ENCODE measurements at places on chromosomes 1 and 21.

DNA sequence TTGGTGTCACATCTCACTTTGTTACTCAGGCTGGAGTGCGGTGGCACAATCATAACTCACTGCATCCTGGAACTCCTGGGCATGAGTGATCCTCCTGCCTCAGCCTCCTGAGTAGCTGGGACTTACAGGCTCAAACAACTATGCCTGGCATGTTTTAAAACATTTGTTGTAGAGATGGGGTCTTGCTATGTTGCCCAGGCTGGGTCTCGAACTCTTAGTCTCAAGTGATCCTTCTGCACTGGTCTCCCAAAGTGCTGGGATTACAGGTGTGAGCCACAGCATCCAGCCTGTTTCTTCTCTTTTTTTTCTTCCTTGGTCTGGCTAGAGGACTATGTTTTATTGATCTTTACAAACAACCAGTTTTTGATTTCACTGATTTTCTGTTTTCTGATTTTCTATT lies 64.6 kb downstream of the LHX4 start:
- no peak for DNase-seq

DNA sequence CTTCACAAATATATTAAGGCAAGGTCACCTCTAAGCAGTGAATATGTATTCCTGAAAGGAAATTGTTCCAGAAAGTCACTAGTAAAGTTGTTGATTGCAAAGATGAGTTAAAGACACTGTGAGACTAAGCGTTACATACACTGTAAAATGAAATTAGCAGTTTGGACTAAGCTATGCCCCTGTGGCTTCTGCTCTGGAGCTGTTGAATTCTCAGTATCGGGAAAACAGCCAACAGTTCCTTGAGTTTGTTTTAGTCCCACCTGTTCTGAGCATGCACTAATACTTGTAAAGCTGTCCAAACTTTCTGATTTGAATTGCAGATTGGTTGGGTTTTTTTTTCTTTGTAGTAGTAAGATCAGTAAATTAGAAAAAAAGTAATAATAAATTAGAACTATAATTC lies 21.0 kb downstream of the ANGPTL1 start:
- DNase-seq = no peak

DNA sequence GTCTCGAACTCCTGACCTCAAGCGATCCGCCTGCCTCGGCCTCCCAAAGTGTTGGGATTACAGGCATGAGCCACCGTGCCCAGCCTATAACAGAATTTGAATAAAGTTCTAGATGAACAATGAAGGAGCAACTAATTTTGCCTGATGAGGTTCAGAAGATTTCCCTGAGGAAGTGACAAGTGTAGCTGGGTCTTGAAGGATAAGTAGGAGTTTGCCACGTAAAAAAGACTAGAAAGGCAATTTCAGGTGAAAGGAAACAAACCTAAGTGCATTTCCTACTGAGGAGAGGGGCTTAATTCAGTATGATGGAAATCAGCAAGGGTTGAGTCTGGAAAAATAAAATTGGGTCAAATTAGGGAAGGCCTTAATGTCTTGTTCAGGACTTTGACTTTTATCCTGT lies 18.6 kb upstream of the DMRTB1 start:
- no peak for DNase-seq

DNA sequence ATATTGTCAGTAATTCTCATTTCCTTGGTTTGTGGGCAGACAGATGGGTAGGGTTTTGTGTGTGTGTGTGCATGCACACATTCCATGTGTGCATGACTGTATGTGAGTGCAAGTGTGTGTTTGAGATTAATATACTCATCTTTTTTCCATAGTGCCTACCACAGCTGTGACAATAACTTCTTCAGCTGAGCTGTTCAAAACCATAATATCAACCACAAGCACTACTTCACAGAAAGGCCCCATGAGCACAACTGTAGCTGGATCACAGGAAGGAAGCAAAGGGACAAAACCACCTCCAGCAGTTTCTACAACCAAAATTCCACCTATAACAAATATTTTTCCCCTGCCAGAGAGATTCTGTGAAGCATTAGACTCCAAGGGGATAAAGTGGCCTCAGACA lies 149.3 kb downstream of the ADGRL2 start:
- DNase-seq = no peak

GRCh38 chr1:21783679-21784603 lies 992 bp upstream of the USP48 start:
- no peak for DNase-seq

- DNase-seq = no peak
These were observed 154.6 kb downstream of the PLPPR5 start for GRCh38 chr1:98849969-98850636.

GRCh38 chr1:193703121-193703520 lies 516.7 kb upstream of the B3GALT2 start:
- no peak for DNase-seq

- no peak for DNase-seq
These were observed 1144.6 kb upstream of the ADGRL2 start for GRCh38 chr1:80656014-80656636.

GRCh38 chr1:89943846-89944781 lies 50.8 kb upstream of the ZNF326 start:
- DNase-seq = no peak

- DNase-seq = no peak
These were observed 22.5 kb upstream of the SRP9 start for GRCh38 chr1:225754940-225755641.

DNA sequence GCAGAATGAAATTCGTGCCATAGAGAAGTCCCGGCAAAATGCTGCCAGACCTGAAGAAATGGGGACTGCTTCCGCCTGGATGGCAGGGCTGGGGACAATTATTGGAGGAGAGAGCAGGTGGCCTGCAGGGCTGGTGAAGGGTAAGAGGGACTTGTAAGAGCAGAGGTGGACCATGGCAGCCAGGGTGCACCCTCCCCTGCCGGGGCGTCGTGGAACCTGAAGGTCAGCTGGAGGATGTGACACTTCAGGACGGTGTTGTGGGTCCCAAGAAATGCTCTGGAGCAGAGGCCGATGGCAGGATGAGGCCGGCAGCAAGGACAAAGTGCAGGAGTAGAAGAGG lies 40.3 kb downstream of the RIPK4 start:
- no peak for DNase-seq

- DNase-seq = no peak
These were observed 262.0 kb downstream of the TNR start for GRCh38 chr1:175481126-175482070.

- no peak for DNase-seq
These were observed 356.2 kb upstream of the TMPRSS15 start for GRCh38 chr21:18759751-18760161.

- no peak for DNase-seq
These were observed 2.6 kb upstream of the GSTM4 start for GRCh38 chr1:109653306-109653705.

DNA sequence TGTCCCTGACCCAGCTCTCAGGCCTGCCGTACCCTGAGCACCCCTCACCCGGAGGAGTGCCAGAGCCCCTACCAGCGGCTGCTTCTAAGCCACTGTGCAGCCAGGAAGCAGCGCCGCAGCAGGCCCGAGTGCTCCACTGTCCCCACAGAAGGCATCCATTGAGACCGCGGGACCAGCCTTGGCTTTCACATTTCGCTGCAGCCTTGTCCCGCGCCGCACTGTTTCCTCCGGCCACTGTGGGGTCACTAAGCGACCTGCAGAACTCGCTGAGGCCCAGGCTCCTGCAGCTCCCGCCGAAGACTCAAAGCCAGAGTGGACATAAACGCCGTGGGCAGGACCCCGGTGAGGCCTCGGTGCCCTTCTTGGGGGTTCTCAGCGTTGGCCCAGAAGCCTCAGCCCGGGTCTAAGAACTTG lies 3.0 kb downstream of the ALX3 start:
- DNase-seq = no peak

GRCh38 chr1:239951511-239952140 lies 140.1 kb upstream of the FMN2 start:
- peak; percentile 59 for DNase-seq

DNA sequence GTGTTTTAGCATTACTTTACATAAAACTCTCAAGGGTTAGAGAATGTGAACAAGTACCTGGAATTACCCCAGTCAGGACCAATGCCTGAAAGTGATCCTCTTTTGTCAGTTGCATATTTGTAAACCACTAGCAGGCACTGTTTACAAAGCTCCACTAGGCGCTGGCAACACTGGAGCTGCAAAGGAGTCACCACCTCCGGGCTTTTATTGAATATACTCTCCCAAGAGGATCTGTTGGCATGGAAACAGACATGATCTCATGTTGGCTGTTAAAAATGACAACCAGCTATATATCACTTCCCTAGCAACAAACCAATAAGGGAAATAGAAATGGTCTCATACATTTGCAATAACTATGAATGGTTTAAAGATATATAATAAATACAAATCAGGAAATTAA lies 116.0 kb downstream of the TTLL7 start:
- DNase-seq = no peak

DNA sequence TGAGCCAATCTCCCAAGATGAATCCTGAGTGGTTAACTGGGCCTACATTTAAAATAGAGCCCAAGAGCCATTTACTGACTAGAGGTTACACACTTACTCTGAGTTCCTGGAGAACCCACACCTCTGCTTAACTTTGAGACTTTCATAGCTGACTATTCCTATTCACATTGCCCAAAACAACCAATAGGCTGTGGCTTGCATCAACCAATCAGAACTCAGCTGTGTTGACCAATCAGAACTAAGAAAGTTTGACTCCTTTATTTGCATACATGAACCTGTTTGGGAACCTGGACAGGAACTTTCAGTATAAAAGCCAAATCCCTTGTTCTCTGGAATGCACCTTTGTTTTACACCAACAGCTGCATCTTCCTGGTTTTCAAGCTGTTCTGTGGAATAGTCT lies 9.5 kb downstream of the ZSWIM5 start:
- DNase-seq = no peak

DNA sequence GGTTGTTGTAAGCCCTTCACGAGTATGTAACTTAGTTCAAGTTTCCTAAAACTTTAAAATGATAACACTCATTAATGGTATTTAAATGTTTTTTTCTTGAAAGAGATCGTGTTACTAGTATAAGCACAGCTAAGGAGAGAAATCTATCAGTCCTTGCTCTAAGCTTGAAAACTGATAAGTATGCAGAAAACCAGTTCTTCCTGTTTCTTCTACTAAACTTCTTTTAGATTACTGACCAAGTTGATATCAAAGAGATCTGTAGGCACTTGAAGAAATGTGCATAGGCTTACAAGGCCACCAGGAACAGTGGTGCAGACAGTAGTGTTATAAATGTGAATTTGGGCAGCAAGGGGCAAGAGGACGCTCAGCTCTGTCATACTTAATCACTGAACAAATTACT lies 3.9 kb downstream of the EFCAB14 start:
- no peak for DNase-seq

DNA sequence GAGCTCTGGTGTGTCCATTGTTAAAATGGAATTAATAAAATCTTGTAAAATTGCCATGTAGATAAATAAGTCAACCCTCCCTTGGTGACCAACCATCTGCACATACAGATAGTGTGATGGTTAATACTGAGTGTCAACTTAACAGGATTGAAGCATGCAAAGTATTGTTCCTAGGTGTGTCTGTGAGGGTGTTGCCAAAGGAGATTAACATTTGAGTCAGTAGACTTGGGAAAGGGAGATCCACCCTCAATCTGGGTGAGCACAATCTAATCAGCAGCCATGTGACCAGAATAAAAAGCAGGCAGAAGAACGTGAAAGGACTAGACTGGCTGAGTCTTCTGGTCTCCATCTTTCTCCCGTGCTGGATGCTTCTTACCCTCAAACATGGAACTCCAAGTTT lies 174.8 kb downstream of the LTN1 start:
- no peak for DNase-seq

DNA sequence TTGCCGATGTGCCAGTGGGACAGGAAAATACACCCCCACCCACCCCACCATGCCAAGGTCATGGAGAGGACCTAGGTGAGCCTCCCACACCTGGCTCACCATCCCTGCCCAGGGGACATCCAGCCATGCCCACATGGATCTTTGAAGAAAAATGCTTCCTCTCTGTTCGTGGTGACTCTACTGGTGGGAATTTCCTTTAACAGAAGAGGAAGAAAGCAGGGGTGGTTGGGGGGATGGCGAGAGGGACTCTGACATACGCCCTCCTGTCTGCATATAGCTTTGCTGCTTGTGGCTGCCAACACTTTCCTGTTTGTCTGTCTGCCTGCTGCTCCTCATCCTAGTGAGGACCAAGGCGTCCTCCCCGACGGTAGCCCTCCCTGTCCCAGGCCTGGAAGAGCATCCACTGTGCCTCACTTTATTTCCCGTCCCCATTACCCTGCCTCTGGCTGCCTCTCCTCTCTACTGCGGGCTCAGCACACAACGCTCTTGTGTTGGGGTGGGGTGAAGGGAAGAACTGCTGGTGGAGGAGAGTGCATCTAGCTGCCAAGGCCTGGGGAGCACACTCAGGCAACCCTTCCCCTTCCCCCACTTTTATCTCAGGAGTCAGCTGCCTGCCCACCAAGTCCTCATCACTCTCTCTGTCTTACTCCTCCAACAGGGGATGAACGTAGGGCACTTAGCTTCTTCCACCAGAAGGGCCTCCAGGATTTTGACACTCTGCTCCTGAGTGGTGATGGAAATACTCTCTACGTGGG lies 2.5 kb downstream of the SEMA4A start:
- no peak for DNase-seq

DNA sequence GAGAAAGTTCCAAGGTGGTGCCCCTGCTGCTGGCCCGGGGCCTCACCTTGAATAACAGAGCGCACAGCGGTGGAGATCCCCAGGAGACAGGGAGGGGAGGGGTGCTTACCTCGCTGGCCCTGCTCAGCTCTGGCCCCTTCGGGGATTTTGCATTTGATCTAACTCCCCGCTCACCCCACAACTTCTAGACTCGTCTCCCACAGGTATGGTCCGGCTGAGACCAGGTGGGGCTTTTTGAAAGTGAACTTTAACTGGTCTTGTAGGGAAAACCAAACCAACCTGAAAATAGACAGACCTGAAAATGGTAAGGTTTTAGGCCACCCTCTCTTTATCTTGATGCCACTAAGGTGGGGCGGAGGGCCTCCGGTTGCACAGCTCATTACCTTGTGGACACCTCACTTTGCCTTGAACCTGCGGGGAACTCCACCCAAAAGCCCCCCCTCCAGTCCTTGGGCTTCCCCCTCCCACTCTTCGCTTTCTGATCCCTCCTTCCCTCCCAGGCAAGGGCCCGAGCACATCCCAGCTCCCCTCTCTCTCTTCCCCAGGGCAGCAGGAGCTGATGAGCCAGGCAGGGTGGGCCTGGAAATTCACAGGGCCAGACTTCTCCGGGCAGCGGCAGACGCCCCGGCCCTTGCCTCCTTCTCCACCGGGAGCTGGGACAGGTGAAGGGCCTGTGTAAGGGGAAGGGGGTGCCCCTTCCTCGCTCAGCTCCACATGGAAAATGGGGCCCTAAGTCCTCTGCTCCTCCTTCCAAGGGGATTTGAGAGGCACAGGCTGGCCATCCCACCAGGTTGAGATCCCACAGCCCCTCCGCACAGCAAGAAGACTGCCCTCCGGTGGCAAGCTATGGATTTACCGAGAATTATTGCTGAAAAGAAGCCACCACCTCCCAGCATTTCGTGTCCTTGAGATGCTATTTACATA lies 16.1 kb downstream of the TNFRSF8 start:
- DNase-seq = no peak

Data from left renal cortex interstitium (tissue), 4 donors.